Esophagus muscularis mucosa (tissue), 4 donors: ENCODE measurements at places on chromosomes 16 and 17. TPM values are rescaled to one million over a fixed set of nuclear protein-coding genes. Genes with fewer than 3 reads are reported as not detected.

DNA sequence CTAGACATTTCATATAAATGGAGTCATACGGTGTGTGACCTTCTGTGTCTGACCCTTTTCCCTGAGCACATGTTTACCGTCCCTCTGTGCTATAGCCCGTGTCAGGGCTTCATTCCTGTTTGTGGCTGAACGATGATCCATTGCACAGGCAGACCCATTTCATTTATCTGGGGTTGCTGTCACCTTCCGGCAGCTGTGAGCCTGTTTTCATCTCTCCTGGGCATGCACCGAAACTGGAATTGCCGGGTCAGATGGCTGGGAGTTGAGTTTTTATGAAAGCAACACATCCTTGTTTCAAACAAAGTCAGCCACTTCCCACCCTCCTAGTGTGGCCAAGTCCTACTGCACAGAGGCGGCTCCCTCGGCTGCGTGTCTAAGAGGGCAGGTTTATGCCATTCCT lies 25.5 kb downstream of the BAIAP2 start:
- no peak overlapping the region for H3K4me3 ChIP-seq
- DNase-seq = no peak

DNA sequence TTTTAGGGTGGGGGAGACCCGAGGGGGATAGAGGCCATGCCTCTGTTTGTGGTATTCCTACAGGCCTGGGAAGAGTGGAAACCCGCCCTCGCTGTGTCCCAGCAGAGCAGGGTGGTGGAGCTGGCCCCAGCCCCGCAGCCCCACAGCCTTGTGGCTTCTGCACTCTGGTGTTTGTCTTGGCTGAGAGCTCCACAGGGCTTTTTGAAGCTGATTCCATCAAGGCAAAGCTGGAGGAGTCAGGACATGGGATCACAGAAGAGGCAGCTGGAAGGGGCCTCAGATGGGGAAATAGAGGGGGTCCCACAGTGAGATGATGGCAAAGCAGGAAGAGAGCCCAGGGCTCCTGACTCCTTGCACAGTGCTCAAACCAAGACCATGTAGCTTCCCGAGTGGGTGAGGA lies 5.0 kb upstream of the WFIKKN2 start:
- H3K4me1 ChIP-seq = peaks cover 18% of the 10 kb centered on the region
- no peak for DNase-seq
- H3K4me3 ChIP-seq = no peak overlapping the region
- no peaks in the 10 kb centered on the region for H3K27me3 ChIP-seq

DNA sequence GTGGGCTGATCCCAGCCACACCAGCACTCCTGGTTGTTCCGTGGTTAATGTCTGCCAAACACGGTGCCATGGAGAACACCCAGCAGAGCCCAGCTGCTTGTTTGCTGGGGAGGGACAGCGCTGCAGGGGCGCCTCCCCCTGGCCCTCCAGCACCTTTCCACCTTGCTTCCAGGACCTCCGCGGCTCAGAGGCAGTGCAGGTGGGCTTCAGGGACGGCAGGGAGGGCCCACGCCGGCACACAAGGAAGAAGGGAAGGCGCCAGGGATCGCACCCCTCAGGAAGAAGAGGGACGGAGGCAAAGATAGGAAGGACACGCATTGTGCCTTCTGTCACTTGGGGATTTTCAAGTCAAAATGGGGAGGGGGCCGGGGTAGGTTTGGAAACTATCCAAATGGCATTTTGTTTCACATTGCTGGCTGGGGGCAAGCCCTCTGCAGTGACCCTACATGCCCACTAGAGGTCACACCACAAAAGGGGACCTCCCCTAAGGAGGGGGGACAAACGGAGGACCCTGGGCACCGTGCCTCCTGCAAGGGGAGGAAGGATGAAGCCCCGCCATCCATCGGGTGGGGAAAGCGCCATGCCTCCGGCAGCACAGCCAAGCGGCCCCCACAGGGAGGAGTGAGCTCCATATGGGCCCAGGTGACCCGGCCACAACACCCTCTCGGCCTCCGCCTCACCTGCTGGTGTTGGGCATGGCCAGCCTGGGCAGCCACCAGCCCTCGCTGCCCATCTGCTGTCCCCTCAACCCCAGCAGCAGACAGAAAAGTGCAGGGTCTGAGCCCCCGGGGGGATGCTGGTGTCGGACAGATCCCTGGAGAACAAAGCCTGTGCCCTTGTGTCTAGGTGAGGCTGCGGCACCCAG lies 7.5 kb upstream of the C16orf95 start:
- peaks cover 29% of the 10 kb centered on the region for H3K4me1 ChIP-seq
- no peak overlapping the region for H3K4me3 ChIP-seq
- peaks cover 37% of the 10 kb centered on the region for H3K36me3 ChIP-seq
- H3K27ac ChIP-seq = peak overlapping the region; percentile 38
- no peak for DNase-seq

DNA sequence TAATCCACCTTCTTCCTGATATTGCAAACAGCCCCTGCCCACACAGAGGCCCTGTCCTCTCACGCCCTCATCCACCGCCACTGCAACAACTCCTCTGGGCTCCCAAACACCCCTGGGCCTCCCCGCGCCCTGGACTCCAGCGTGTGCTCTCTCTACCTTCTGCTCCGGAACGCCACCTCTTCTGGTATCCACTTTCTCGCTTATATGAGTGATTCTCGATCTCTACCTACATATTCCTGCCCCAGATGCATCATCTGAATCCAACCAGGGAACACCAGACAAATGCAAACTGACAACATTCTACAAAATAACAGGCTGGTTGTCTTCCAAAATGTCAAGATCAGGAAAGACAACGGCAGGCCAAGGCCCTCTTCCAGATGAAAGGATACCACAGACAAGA lies 19.0 kb downstream of the CAMKK1 start:
- no peak overlapping the region for H3K27ac ChIP-seq
- no peak overlapping the region for H3K4me3 ChIP-seq
- H3K4me1 ChIP-seq = no peaks in the 10 kb centered on the region
- no peaks in the 10 kb centered on the region for H3K27me3 ChIP-seq

GRCh38 chr16:54072237-54072636 lies 214.3 kb downstream of the IRX3 start:
- no peaks in the 10 kb centered on the region for H3K4me1 ChIP-seq
- H3K4me3 ChIP-seq = no peak overlapping the region
- DNase-seq = no peak

The MAPT gene
- 6.6 TPM for total RNA-seq

The RASD1 gene
- total RNA-seq = 13.2 TPM

The PRSS8 gene
- total RNA-seq = not detected

The NXPH3 gene
- total RNA-seq = 20.4 TPM

DNA sequence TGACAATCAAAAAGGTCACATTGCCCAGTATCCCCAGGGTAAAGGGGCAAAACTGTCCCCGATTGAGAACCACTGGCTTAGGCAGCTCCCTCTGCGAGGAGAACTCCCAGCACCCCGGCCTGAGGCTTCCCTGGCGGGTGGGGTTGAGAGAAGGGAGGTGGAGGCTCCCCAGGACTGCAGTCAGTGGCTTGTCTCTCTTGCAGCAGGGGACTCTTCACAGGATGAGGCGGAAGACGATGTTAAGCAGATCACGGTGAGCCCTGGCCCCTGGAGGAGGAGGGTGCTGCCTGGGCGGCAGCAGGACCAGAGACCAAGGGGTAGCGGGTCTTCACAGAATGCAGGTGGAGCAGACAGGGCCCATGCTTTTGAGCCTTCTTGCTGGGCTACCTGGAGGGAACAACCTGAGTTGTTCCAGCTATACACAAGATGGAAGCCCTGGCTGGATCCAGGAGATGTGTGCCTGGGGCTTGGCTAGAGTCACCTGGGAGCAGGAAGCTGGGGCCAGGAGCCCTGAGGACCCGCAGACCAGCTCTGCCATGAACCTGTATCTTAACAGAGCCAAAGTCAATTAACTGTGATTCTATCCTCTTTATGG lies 16.8 kb downstream of the POLR3E start:
- no peak overlapping the region for H3K4me3 ChIP-seq
- no peak for DNase-seq
- H3K27me3 ChIP-seq = no peaks in the 10 kb centered on the region
- H3K36me3 ChIP-seq = peaks cover 35% of the 10 kb centered on the region

DNA sequence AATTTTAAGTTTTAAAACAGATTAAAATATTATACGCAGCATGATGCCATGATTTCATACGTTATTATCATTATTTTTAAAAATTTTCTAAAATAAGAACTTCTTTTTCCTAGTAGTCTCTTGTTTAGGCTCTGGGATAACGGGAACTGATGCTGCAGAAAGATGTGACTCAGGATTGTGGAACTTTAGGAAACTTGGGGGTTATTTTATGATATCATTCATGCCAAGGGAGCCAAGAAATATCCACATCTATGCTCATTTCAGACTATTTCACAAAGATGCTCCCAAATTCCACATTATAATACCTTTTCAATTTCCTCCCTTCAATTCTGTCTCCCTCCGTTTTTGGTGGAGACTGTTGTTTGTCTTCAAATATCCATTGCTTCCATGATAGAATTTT lies 236.4 kb downstream of the HS3ST3A1 start:
- no peaks in the 10 kb centered on the region for H3K27me3 ChIP-seq
- no peaks in the 10 kb centered on the region for H3K4me1 ChIP-seq
- H3K27ac ChIP-seq = no peak overlapping the region
- H3K36me3 ChIP-seq = no peaks in the 10 kb centered on the region

DNA sequence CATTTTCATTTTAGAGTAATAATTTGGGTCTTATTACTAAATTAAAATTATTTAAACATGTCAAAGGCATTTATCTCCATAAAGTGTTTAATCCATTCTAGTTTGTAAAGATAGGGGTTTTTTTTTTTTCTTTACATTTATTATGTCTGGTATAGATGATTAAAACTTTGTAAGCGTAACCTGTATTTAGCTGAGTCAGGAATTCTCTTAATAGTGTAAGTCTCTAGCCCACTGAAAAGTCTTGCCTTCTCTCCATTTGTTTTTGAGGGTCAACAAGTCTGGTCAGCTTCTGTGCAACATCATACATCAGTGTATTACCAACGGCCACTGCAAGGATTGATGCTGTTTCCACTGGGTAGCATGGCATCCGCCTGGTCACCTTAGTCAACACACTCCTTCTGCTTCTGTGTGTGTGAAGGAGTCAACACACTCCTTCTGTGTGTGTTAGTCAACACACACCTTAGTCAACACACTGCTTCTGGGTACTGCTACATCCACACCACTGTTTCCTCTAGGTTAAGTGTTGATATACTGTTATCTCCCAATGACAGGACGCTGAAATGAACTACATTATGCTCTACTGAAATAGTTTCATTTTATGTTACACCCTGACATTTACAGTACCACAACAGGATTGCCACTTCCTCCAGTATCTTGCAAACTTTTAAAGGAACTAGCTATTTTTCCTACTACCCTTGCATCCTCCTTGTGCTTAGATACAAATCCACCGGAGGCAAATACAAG lies 37.3 kb upstream of the VWA3A start:
- H3K4me1 ChIP-seq = no peaks in the 10 kb centered on the region
- H3K36me3 ChIP-seq = no peaks in the 10 kb centered on the region
- H3K27me3 ChIP-seq = no peaks in the 10 kb centered on the region
- no peak for DNase-seq
- H3K4me3 ChIP-seq = no peak overlapping the region

GRCh38 chr16:55222486-55222885 lies 101.5 kb upstream of the IRX6 start:
- no peak overlapping the region for H3K4me3 ChIP-seq
- peak; percentile 64 for DNase-seq
- H3K4me1 ChIP-seq = no peaks in the 10 kb centered on the region

The GRB7 gene
- total RNA-seq = 0.33 TPM

The CLEC10A gene
- total RNA-seq = 13.7 TPM

The PDILT gene
- not detected for total RNA-seq

DNA sequence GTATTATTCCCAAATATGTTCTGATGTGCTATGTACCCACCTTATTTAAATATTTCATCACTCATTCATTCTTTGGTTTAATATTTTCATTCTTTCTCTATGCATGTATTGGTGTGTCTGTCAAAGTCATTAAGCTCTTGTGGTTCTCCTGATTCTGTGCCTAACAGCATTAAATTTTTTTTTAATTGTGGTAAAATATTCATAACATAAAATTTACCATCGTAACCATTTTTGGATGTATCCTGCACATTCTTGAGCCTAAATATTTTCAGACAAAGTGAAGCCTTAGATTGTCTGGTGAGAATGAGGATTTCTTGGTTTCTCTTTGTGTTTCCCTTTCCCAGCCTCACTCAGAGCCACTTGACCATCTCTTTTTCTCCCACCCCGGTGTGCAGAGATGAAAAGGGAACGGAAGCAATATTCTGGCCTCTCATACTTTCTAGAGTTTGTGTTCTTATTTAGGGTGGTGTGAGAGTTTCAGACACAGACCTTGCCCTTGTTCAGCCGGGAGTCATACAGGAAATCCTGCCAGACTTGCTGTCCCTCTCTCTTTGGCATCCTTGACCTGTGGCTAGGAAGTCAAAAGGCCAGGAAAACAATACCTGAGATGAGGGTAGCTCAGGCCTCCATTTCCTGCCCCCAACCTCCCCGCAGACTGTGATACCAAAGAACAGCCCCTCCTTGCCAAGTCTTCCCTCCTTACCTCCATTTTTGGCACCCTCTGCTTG lies 4.9 kb downstream of the CCL5 start:
- no peak overlapping the region for H3K27ac ChIP-seq
- DNase-seq = no peak
- no peaks in the 10 kb centered on the region for H3K4me1 ChIP-seq
- H3K36me3 ChIP-seq = no peaks in the 10 kb centered on the region

The SETD1A gene
- 8.7 TPM for total RNA-seq

GRCh38 chr16:2426941-2427361 lies 2.3 kb upstream of the CCNF start:
- H3K4me3 ChIP-seq = no peak overlapping the region
- H3K36me3 ChIP-seq = no peaks in the 10 kb centered on the region
- H3K27ac ChIP-seq = no peak overlapping the region
- DNase-seq = no peak

DNA sequence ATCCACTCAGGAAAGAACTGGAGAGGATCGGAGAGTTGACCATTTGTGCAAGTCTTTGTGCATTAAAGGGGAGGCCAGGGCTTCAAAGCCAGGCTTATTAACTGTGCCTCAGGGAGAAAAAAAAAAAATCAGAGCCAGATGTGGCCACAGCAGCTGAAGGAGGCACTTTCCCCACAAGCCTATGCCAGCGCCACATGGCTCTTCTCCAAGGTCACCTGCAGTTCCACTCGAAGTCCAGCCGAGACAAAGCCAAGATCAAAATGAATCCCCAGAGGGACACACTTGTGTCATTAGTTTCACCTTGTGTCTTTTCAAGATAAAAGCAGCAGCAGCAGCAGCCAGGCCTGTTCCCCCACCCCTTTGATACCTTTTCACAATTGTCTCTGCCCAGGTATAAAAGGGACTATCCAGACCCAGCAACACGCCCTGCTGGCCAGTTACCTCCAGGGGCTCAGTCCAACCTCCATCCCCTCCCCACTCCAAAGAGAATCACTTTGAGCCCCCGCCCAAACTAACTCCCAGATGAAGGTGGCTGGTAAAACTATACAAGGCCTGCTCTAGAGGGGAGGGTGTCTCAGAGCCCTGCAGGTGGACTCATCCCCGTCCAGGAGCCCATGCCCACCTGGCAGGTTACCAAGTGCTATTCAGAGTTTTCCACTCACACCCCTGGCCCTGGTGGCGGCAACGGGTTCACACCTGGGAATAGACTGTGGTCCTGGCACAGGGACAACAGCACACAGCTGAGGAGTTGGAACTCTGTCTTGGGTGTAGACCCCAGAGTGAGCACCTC lies 29.2 kb downstream of the AXIN2 start:
- DNase-seq = no peak
- H3K27me3 ChIP-seq = no peaks in the 10 kb centered on the region
- H3K36me3 ChIP-seq = peaks cover 40% of the 10 kb centered on the region
- H3K27ac ChIP-seq = peak overlapping the region; percentile 74
- H3K4me1 ChIP-seq = peaks cover 32% of the 10 kb centered on the region
